ENCODE measurements at places on chromosomes 5 and 9.

GRCh38 chr5:38783011-38783561 is 62.7 kb upstream of the OSMR start:
- DNase-seq: no peak

DNA sequence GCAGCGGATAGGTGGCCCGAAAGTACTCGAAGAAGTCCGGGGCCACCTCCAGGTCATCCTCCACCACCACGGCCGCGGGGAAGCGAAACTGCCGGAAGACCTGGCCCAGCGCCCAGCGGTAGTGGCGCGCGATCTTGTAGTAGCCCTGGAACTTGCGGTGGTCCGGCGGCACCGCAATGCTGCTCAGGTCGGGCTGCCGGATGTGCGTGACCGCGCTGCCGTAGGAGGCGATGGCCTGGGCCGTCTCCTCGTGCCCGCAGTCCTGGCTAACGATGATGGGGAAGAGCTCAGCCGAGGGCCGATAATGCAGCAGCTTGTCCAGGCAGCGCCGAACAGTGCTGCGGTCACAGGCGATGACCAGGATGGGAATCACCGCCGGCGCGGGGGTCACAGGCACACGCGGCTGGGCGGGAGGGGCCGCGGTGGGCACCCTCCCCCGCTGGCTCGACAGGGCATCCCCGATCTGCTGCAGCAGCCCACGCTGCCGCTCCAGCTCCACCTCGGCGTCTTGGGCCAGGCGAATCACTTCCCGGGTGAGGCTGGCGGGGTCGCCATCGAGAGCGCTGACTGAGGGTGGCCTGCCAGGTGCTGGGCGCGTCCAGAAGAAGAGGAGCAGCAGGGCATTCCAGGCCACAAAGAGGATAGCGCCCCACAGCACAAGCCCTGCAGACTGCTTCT is 10.2 kb downstream of the MGAT1 start:
- no peak for DNase-seq

DNA sequence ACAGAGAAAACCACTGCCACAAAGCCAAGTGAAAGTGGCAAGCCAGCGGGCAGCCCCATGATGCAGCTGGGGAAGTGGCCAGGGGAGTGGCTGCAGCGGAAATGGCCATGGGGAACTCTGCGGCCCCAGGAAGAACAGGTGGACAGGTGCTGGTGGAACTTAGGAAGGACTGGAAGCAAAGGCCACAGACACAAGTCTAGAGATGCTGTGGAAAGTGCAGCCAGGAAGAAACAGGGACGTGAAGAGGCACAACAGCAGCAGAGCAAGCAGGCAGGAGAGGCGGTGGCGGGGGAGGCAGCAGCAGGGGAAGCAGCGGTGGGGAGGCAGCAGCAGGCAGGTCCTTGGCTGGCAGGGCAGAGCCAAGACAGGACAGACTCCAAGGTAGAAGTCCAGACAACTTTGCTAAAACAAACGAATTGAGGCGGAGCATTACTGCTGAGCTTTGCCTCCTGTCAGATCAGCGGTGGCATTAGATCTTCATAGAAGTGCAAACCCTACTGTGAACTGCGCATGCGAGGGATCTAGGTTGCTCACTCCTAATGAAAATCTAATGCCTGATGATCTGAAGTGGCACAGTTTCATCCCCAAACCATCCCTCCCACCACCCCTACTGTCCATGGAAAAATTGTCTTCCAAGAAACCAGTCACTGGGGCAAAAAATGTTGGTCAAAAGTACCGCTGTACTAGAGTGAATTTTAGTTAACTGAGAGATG is 11.8 kb downstream of the SURF6 start:
- no peak for DNase-seq

- peak; percentile 79 for DNase-seq
Observed at GRCh38 chr5:179801304-179802206, 5.1 kb downstream of the MGAT4B start.

DNA sequence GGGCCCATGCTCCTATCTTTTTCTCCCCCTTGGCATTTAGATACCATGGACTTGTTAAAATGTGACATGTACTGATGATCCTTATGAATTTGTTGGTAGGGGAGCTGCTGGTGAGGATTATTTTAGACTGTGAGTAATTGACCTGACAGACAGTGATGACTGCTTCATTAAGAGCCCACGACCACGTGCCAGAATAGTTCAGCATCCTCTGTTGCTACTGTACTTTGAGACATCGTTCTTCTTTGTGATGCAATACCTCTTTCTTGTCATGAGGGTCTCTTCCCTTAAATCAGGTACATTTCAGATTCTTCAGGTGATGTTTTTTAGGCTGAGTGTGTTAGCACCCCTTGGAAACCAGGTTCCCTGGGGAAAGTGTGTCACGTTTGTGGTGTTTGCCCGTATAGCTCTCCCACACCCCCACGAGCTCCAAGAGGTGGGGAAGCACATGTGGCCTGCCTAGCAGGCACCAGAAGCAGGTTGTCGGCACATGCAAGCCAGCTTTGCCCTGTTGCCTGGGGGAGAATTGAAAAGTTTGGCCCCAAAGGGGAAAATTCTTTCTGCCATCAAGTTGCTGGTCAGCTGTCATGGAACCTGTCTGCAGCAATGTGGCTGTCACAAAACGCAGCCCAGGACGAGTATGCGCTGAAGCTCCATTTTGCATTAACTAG is 25.1 kb downstream of the QRFP start:
- no peak for DNase-seq

GRCh38 chr5:149147676-149148075 is 6.4 kb downstream of the ABLIM3 start:
- DNase-seq: no peak

DNA sequence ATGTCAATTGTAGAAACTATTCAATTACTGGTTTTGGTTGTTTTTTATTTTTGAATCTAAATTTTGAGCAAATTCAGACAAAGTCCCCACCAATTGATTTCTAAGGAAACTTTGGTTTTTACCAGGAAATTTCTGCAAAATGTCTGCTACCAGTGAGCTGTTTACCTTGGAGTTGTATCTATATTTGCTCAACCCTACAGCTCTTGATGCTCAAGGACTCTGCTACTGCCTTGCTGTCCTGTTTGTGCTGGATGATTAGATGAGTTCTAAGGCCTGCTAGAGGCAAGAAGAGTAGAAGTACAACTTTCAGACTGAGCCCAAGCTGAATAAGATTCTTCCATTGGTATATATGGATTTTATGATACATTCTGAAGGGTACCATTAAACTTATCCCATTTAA is 42.6 kb upstream of the KIF2A start:
- no peak for DNase-seq

- no peak for DNase-seq
Observed at GRCh38 chr9:21491756-21492155, 9.6 kb upstream of the IFNE start.

GRCh38 chr9:87643107-87643650 is 82.7 kb upstream of the CTSL start:
- DNase-seq: no peak

DNA sequence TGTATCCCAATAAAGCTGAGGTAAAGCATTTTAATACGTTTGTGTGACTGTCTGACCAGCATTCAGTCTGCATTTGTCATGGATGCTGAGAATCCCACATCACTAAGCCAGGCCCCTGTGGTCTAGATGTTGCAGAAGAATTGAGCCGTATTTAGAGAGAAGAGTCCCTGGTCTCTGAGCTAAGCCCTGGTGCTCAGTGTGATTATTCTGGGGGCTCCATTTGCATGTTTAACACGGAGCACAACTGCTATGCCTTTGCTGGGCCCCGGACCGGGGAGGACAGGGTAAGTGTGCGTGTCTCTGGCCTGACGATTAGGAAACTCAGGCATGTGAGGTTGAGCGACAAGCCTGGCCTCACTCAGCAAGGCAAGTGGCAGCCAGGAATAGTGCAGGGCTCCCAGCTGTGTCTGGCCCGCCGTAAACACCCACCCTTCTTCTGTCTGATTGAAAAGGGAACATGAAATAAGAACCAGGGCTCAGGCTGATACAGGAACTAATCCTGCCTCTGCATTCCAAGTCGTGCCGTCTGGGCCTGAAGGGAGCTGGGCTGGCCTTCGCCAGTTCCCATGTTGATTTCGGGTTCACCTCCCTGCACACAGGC is 22.3 kb downstream of the FAM78A start:
- DNase-seq: no peak

GRCh38 chr5:77518304-77518703 is 26.2 kb upstream of the WDR41 start:
- no peak for DNase-seq

- DNase-seq: no peak
Observed at GRCh38 chr5:101664071-101664791, 631.9 kb downstream of the SLCO4C1 start.

GRCh38 chr5:143418140-143418866 is 14.8 kb upstream of the NR3C1 start:
- DNase-seq: no peak

- DNase-seq: no peak
Observed at GRCh38 chr9:35892051-35892450, 14.0 kb upstream of the HRCT1 start.

DNA sequence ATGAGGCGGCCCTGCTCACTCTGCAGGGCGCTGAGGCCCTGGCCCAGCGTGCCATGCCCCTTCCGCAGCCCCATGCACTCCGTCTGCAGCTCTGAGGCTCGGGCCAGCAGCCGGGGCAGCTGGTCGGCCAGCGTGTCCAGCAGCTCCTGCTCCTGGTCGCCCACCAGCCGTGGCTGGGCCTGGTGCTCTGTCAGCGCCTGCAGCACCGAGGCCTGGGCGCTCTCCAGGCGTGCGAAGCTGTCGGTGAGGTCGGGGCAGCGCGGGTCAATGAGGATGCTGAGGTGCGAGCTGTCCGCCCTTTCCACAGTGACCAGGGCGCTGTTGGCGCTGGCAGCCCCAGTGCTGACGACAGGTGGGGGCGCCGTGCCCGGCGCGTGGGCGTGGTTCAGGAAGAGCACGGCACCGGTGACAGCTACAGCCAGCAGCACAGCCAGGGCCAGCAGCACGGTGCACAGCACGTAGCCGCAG is 9.4 kb downstream of the FIBCD1 start:
- DNase-seq: no peak

DNA sequence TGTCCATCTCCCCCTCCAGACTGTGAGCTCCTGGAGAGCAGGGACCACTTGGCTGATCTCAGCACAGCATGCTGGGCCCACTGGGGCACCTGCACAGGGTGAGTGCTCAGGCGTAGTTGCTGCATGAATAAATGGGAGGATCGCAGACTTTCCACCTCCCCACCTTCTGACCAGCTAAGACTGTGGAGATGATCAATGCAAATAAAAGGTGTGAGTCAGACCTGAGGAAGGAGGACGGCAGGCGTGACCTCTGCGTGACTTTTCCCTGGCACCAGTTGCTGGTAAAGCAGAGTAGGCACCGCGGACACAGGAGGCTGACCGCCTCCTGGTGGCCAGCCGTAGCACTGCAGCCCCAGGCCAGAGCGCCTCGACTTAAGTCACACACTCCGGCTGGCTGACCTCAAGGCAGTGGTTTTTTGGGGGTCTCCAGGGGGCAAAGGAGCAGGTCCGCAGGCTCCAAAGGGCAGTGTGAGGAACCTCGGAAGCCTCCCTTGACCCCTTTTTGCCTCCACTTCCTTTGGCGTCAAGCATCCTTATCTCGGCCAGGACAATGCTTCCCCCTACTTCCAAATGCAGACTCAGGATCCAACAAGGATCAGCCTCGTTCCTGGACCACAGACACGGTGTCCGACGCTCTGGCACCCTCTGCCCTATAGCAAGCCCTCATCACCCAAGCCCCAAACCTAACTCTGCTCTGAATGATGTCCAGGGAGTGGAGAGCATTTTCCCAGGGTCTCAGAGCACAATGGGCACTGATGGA is 12.7 kb upstream of the TDRD7 start:
- DNase-seq: peak; percentile 53
